AG04450 (cell line): ENCODE measurements at places on chromosomes 2 and 18. TPM values are rescaled to one million over a fixed set of nuclear protein-coding genes. Genes with fewer than 3 reads are reported as not detected.

HOXD1 gene
- not detected in 2 replicates for polyA plus RNA-seq

CPLX4 gene
- not detected in 2 replicates for polyA plus RNA-seq

ASAP2 gene
- 24.6 and 30.0 TPM in 2 replicates for polyA plus RNA-seq

PLGLB2 gene
- polyA plus RNA-seq: 2.9 and 4.5 TPM in 2 replicates

SERPINB13 gene
- polyA plus RNA-seq: not detected in 2 replicates

GKN2 gene
- polyA plus RNA-seq: not detected in 2 replicates

UGT1A5 gene
- polyA plus RNA-seq: not detected in 2 replicates

ANO7 gene
- polyA plus RNA-seq: 0.21 and 0.40 TPM in 2 replicates

PLEK gene
- polyA plus RNA-seq: 0.06 TPM in 2 replicates

- no peak for DNase-seq
Observed at GRCh38 chr2:157761520-157761919, 114.6 kb downstream of the ACVR1 start.

DNA sequence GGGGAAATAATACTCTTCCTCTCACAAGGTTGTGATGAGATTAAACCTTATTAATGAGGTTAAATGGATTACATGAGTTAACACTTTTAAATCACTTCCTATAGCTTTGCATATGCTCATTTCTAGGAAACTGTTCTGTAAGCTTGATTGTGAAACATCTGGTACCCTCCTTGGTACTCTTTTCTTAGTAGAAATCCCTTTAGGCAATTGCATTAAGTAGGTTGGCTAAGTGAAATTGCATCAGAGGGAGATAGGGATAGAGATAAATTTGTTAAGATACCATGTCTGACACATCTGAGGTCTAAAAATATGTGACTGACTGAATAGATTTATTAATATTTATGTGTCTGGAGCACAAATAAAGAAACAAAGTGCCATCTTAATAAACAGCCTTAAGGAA lies 275.9 kb upstream of the MAP2 start:
- DNase-seq: no peak

DNA sequence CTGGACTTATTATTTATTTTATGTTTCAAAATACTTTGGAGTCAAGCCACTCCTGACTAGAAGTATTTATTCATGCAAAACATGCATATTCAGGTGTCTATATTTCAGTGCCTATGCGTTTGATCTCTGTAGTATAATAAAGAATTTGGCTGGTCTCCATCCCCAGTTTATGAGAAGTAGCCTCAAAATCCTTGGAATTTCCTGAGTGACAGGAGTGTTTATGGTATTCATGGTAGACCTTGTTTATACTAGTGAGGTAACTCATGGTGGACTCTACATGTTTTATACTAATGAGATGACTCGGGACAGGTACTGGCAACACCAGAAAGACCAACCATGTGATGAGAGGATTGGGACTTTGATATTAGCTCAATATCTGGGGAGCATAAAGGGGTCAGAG lies 43.9 kb upstream of the CSRNP3 start:
- no peak for DNase-seq

DNA sequence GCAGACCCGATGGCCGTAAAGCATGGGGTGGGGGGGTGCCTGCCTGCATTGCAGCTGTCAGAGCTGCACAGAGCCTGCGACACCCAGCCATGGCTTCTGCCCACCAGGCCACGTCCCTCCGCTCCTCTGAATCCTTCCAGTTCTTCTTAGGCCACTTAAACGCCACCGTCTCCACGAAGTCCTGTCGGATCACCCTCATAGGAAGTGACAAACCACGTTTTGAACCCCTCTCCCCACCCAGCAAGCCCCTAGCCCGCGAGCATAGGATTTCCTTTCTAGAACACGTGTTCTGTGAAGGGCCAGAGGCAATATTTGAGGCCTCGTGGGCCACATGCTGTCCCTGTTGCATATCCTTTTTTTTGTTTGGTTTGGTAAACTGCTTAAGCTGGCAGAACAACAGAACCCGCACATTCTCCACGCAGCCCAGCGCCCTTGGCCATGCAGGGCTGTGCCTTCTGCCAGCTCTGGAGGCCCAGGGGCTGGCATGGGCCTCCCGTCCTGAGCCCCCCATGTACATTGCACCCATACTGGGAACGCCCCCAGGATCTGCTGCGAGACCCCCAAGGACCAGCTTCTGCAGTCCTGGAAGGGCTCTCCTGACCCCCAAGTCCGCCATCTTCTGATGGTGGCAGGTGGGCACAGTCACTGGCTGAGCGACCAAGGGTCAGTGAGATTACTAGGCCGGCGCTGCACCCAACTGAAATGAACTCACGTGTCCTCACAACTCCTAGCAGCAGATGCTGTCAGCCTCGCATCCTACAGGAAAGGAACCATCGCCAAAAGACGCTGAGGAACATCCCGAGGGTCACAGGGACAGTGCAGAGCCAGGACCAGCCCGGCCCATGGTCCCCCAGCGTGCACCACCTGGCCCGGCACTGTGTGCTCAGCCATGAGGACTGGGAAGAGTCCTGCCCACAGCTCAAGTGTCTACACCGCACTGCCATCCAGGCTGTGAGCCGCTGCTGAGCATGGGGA lies 35.1 kb downstream of the ADI1 start:
- DNase-seq: no peak

- no peak for DNase-seq
Observed at GRCh38 chr2:148926981-148927401, 52.0 kb downstream of the KIF5C start.

DNA sequence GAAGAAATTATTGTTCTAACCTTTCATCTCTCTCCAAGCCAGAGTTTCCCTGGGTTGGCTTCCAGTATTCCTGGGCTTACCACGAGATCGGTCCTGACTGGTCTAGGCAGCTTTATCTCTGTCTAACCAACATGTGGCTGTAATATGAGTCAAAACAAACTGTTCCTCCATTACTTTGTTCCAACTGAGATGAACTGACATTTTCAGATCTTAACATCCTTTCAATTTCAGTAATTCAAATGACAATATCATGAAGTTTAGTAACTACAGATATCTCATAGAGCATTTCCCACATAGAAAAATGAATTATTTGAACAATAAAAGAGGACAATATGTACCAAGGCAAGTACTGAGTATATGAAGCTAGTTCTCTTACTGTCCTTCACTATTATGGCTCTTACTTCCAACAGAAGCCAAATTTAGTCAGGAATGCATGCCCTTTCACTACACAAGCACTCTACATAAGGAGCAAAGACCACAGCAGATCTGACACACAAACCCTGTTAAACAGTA lies 15.5 kb downstream of the SLC25A12 start:
- no peak for DNase-seq

DNA sequence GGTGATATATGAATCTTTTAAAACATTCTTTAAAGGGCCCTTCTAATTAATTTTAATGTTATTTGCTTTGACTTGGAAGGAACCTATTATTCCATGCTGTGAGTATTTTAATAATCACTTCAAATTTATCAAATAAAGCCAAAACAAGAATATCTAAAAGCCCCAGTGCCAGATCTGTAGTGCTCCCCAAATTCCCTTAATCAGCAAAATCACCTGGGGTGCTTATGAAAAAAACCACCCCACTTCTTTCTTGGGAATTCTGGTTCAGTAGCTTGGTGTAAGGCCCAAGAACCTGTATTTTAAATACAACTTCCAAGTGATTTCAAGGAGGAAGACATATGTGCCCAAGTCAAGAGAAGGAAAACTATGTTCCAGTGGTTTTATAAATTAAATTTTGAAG lies 202.4 kb upstream of the OSR1 start:
- no peak for DNase-seq

- no peak for DNase-seq
Observed at GRCh38 chr2:123364243-123364896, 660.7 kb upstream of the CNTNAP5 start.

DNA sequence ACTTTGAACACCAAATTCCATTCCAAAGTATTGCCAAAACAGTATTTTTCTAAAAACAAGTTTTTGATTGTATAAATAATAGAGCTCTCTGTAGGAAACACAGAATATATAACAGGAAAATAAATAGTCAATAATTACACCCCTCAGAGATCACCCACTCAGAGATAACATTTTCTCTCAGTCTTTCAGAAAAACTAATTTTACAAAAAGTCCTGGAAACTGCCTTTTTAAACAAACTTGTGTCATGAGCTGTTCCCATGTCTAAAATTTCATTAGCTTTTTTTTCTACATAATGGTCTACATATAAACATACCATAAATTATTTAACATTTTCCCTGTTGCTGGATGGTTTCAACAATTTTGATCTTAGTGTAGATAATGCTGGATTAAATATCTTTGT lies 1.2 kb upstream of the WDSUB1 start:
- no peak for DNase-seq

GRCh38 chr2:102421890-102422759 lies 835 bp upstream of the IL18RAP start:
- DNase-seq: no peak

- no peak for DNase-seq
Observed at GRCh38 chr2:65159906-65160305, 30.0 kb upstream of the RAB1A start.
